ENCODE measurements at places on chromosomes 4 and X.

DNA sequence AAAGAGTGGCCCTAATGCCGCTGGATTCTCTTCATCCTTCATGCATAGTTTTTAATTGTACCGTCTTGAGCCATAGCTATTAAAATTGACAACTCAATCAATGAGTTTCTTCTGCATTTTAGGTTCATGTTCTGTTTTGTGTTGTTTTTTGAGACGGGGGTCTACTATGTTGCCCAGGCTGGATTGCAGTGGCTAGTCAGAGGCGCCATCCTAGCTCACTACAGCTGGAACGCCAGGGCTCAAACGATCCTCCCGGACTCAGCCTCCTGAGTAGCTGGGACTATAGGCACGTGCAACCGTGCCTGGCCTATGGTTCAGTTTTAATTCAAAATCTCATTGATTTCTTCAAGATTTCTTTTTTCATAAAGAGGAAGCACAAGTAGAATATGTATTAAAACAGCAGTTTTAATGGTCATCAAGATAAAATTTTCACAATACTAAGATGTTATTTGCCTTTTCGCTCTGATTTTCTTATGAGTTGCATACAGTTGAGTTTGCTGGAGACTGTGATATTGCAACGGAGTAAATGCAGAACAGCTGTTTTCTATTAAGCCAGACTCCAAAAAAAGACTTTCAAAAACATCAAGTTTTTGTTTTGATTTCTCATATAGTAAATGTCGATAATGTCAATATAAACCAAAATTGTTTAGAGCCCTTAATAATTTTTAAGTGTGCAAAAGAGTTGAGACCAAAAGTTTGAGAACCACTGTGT, 1.1 kb upstream of the STX18 start:
- DNase-seq, result no peak

DNA sequence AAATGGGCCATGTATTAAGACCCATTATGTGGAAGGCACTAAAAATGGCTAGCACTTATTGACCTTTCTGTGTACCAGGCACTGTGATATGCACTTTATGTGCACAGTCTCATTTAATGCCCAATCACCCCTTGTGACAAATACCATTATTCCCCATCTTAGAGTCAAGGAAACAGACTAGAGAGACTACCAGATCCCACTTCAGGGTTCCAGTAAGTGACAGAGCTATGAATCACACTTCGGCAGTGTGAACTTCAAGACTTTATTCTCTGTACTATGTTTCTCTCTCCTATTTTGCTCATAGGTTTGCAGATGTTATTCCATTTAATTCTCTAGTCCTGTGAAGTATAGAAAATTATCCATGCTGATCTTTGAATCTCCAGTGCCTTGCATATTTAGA, 107.0 kb downstream of the NFKB1 start:
- DNase-seq, result no peak

- no peak for DNase-seq
These were observed 18.4 kb downstream of the PDLIM5 start for GRCh38 chr4:94470132-94470531.

DNA sequence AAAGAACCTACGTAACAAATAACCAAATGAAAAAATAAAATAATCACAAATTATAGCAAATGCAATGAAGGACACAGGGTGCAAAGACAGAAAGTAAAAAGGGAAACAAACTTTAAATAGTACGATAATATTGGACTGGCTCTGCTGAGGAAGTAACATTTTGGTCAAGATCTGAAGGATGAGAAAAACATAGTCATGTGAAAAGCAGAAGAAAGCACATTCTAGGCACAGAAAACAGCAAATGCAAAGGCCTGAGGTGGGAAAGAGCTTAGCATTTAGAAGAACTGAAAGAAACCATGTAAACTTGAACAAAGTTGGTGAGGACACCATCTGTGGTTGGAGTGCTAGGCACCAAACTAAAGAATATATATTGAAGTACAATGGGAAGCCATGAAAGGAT, 111.2 kb downstream of the PPP3CA start:
- no peak for DNase-seq

DNA sequence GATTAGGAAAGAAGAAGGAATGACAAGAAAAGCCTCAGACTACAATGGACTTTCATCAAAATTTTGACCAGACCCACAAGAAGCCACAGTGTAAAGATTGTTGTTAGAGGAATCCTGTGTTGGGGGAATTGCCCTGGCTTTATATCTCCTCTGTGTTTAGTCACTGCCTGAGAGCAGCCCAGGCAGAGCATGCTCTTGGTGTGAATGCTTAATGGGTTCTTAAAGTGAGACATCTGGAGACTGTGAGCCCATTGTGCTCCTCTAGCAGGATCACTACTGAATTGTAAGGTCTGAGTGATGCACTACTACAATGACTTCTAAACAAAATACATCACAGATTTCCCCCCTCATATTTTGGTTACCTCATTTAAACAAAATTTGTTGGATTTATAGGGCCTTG, 1860.5 kb upstream of the ADGRL3 start:
- DNase-seq, result no peak

DNA sequence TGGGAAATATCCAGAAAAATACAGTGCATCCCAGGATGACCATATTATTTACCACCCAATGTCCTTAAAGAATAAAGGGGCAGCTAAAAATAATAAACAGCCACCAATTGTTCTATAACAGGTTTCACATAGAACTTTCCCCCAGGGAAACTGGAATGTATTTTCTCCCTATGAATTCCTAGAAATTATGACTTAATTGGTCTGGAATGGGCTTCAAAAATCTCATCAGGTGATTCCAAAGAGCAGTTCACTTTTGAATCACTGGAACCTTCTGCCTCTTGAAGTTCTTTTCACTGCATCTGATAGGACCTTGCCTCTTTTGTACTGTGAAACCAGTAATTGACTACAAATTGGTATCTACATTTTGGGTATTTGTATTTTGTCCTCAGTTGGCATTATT, 119.3 kb downstream of the ZNF330 start:
- no peak for DNase-seq

DNA sequence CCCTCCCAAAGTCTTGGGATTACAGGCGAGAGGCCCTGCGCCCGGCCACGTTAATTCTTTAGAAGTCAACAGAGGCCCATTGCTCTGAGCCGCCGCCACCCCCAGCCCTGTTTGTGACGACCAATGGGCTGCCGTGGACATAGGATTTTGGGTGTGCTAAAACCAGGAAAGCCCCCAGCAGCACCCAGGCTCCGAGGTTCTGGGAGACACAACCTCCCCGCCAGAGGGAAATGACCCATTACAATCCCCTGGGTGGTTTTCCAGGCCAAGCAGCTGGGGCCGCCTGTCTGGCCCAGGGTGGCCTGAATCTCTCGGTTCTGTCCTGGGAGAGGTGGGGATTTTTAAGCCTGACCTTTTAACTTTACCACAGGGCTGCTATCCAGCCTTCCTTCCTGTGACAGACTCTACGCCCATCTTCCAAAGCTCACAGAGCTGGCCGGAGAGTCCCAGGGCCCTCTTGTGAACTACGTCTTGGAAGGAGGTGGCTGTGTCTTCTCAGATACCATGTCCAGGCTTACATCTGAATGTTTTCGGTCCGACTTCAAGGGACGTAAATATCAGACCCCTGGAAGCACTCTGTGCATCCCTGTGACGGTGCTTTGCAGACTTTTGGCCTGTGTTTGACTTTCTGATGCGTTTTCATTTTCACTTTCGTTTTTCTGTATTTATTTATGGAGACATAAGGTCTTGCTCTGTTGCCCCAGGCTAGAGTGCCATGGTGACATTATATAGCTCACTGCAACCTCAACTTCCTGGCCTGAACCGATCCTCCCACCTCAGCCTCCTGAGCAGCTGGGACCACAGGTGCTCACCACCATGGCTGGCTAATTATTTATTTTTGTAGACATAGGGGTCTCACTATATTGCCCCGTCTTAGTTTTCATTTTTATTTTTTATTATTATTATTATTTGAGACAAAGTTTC, 36.0 kb downstream of the P2RY8 start:
- DNase-seq, result peak; percentile 62

DNA sequence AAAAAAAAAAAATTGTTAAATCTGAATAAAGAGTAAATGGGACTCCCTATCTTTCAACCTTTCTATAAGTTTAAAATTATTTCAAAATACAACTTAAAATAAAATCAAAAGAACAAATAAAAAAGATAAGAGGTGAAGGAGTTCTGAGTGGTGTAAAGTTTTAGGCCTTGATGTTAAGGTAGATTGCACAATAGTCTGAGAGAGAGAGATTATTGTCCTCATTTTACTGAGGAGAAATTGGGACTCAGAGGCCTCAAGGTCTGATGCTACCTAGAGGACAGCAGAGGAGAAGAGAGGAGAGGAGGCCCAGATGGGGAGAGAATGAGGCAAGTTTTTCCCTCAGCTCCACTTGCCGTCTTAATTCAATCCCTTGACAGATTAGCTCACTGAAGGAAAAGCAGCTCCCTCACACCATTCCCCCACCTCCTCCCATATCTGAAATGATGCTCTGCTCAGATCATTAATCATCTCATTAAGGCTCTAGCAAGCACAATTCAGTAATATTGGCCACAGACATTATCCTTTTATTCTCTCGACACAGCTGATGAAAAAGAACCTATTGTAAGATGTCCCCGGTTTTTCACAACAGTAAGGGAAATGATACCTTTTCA, 106.3 kb upstream of the PTPN13 start:
- no peak for DNase-seq

DNA sequence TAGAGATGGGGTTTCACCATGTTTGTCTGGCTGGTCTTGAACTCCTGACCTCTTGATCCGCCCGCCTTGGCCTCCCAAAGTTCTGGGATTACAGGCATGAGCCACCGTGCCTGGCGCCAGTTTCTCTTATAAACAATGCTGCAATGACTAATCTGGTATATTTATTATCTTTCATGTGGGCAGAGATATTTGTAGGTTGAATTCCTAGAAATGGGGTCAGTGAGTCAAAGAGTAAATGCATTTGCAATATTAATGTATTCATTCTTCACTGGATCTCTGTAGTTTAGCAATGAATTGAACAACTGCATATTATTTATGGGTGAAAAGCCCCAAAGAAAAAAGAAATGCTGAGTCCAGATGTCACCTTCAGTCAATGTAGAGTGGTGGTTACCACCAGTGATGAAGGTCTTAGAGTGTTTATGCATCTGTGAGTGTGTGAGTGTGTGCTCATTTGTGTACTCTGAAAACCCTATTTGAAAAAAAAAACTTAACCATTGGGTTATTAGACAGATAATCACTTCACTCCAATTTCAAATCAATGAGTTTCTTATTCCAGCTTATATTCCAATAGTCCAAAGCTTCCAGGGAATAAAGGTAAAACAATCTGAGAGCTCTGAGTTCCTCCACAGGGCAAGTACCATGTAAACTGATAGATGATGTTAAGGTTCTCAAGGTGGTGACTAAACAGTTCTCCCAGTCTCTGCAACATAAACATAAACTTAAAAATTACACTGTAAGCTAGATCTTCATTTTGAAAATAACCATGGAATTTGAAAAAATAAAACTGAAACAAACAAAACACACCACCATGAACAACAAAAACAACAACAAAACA, 22.6 kb upstream of the CD38 start:
- DNase-seq, result peak; percentile 35

GRCh38 chr4:1234811-1235292, 14.1 kb downstream of the CTBP1 start:
- DNase-seq, result no peak

GRCh38 chr4:52780617-52781354, 29.6 kb upstream of the ERVMER34-1 start:
- no peak for DNase-seq

GRCh38 chr4:81149976-81150375, 65.0 kb downstream of the PRKG2 start:
- no peak for DNase-seq

- no peak for DNase-seq
These were observed 219.8 kb upstream of the CTSO start for GRCh38 chr4:156173486-156173885.

DNA sequence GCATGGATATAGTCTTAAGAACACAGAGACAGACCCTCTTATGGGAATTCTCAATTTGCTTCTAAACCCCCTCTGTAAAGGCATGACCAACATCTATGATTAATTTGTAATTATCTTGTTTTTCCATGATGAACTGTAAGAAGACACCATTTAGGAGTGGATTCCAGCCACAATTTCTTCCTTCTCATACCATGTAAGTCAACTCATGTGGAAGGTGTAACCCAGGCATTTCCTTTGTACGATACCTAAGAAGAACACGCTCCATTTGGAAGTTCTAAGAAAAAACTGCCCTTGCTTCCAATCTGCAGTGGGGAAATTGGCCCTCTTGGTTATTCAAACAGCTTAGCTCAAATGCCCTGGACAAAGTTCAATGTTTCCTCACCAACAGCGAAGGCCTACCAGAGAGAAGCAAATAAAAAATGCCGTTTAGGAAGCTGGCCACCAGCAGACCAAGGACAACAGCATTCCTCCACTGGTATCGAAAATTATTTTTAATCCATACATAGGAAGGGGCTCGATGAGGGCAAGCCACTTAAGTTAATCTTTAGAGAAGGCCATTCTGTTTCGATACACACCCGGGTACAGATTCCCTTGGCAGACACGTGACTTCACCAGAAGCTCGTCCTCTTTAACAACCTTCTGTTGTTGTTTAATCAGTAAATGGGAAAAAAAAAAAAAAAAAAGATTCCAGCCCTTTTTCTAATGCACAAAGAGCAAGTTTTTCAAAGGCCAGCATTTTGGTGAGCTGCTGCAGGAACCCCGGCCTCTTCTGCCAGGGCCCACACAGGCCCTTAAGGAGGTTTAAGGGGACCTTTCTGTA, 2.6 kb downstream of the DHRSX start:
- no peak for DNase-seq

DNA sequence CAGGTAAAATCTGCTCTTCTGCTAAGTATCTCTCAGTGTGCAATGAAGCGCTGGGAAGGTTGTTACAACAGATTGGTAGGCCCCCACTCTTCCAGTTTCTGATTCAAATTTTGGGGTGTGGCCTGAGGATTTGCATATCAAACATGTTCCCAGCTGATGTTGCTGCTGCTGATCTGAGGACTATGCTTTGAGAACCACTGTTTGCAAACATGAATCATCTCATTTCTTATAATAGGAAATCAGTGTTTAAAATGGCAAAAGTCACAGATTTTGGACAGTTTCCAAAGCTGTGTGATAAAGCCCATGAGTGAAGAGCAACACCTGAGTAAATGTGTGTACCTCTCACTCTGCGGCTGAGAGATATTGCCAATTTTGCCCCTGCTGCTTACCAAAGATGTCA, 36.2 kb upstream of the NDNF start:
- no peak for DNase-seq

DNA sequence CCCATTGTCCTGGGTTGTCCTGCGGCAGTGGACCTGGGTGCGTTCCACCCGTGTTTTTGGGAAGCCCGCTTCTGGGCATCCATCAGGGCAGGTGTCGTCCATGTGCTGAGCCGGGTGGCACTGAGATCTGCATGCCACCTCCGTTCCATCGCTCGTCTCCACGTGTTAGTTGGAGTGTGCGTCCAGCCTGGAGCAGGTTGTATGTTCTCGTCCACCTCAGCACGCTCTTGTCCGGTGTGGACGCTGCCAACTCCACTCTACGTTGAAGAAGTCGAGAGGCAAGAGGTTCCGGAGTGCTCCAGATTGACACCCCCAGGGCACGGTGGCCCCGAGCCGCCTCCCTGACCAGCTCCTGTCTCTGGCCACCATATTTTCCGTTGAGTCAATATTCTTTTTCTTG, 33.9 kb downstream of the PCGF3 start:
- no peak for DNase-seq
